ENCODE measurements at places on chromosomes 6 and 20. TPM values are rescaled to one million over a fixed set of nuclear protein-coding genes. Genes with fewer than 3 reads are reported as not detected.

Gene CAGE1
- total RNA-seq, result not detected

Gene OPN5
- not detected for total RNA-seq

Gene B3GALT4
- total RNA-seq, result 8.5 TPM

DNA sequence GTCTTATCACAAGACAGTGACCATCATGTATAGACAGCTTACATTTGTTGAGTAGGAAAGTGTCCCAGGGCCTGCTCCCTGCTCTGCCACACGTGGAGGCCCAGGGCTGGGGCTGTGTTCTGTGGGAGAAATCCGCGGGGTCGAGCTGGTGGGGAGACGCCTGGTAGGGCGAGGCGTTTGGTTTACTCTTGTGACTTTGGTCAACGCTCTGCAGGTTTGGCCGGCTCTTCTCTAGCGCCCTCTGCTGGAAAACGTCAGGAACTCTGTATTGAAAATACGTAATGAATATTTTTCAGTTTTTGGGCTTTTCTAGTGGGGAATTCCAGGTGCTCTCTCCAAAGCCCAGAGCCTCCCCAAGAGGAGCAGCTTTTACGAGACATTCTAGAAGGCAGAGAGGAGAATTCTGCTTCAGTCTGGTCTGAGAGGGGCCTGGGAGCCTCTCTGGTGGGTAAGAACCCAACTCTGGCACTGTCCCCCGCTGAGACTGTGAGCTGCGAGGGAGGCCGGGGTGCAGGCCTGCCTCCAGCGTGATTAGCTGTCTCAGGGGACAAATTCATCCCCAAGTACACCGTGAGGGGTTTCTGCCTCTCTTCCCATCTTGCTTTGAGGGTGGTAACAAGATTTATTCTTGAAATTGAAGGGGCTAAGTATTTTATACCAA lies 112.6 kb upstream of the RALGAPA2 start:
- DNase-seq, result no peak

DNA sequence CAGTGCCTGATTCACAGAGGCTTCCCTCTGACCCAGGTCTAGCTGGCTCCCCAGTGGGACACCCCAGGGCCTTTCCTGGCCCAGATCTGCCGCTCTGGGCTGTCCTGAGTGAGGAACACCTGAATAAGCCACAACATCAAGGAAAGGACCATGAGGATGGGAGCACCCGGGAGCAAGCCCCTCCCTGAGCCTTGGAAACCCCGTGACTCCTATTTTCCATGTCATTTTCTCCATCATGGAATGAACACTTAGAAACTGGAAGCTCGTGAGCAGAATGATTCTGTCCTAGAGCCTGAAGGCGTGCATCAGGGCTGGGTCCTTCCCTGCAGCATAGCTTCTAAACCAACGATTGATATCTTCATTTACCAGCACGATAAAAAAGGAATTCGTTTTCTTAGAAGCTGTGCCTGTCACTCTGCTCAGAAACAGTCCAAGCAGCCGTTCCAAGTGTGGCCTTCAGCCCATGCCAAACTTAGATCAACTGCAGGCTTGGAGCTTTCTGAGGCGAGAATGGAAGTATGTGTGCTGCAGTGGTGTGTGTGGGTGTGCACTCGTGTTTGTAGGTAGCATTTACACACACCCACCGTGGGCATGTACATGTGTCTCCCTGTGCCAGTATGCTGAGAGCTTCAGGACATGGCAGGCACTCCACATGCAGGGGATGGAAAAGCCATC lies 83.2 kb upstream of the FOXC1 start:
- DNase-seq, result no peak

DNA sequence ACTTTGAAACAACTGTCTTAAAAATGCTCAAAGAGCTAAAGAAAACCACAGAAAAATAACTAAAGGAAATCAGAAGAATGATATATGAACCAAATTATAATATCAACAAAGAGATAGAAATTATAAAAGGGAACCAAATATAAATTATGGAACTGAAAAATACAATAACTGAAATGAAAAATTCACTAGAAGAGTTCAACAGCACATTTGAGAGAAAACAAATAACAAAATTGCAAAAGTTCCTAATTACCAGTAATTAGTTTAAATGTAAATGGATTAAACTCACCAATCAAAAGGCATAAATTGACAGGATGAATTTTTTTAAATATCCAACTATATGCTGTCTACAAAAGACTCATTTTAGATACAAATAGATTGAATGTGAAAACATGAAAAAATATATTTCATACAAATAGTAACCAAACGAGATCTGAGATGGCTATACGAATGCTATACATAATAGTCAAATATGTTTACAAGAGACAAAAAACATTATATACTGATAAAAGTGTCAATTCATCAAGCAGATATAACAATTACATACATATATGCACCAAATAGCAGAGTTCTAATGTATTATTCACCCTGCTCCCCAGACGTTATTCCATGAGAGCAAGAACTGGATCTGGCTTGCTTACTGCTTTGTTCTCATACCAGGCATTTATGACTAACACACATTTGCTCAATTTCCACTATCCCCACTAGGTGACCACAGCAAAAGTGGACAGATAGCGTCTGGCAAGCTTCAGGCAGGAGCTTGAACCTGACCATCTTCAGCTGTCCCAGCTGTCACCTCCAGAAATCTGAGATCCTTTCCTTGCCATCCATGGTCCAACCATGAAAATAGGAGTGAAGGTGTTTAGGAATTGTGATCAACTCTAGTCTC lies 72.4 kb upstream of the SIRPA start:
- DNase-seq, result no peak

All from omental fat pad (tissue), 4 donors.